GM23248 (cell line): ENCODE measurements at places on chromosomes 12 and 14.
A peak's percentile ranks its signal among the peaks of the same experiment; 100 is the strongest.

- no peak for DNase-seq
Observed at GRCh38 chr14:74591899-74592298, 20.1 kb downstream of the LTBP2 start.

- DNase-seq, result no peak
Observed at GRCh38 chr14:25516838-25517237, 466.9 kb upstream of the STXBP6 start.

DNA sequence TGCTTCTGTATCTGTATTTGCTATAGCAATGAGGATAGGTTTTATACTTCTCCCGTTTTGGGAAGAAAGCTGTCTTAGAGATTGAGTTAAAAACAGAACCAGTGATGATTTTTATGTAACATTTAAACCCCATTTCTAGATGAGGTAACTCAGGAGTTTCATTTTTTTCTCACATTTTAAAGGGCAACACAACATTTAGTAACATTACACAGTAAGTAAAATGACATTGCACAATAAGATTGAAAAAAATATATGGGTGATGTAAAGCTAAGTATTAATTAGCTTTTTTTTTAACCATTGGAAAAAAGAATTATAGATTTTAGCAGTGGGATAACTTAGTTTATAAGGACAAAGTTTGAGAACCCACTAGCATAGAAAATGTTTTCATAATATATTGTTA lies 25.2 kb upstream of the SCFD1 start:
- no peak for DNase-seq

DNA sequence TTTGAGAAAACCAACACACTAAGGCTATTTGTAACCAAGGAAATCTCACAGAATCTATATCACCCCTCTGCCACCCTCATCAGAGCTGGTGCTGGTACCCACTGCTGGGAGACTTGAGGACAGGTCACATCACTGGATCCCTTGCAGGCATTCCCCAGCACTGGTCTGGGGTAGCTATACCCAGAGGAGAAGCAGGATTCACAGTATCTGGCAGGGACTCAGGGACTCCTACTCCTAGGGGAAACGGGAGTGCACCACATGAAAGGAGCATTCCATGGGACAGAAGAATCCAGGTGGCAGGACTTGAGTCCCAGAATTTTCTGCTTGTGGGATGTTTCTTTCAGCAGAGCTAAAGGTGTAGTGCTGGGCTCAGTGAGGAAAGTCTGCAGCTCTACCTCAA lies 223.2 kb downstream of the ADGRD1 start:
- DNase-seq, result no peak

GRCh38 chr12:75900226-75900625 lies 131.3 kb downstream of the PHLDA1 start:
- no peak for DNase-seq

DNA sequence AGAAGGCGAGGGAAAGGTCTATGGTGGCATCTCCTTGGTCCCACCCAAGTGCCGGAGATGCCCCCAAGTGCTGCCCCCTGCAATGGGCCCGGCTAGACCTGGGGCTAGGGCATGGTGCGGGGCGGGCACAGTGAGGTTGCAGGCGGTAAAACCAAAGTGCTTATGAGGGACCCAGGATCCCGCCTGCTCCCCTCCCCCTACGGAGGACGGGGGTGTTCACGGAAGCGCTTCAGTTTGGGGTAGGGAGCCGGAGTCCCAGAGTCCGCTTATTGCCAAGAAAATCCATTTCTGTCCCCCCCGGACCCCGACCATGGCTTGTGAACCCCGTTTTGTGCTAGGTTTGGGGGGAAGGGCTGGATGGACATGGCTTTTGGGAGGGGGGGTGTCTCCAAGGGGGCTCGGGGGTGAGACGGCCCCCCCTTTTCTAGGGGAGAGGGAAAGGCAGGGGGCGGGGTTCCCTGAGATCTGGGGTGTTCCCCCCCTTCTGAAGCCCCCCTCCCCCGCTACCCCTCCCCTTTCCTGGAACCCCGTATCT lies 5.4 kb upstream of the GPR84 start:
- DNase-seq, result peak; percentile 35

DNA sequence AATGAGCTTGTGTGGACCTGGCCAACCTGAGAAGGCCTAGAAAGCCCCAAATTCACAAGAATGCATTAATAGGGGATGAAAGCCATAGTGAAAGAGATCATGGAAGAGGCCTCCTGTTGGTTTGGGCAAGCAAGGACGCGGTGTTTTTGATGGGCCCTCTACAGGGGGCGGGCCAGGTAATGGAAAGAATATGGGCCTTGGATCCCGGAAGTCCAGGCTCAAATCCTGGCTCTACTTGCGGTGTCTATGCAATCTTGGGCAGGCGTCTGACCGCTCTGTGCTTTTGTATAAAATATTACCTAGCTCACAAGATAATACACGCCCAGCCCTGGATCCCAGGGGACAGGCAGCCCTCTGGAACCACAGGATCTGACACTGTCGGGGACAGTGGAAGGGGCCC lies 41.1 kb upstream of the CLMN start:
- DNase-seq, result no peak

DNA sequence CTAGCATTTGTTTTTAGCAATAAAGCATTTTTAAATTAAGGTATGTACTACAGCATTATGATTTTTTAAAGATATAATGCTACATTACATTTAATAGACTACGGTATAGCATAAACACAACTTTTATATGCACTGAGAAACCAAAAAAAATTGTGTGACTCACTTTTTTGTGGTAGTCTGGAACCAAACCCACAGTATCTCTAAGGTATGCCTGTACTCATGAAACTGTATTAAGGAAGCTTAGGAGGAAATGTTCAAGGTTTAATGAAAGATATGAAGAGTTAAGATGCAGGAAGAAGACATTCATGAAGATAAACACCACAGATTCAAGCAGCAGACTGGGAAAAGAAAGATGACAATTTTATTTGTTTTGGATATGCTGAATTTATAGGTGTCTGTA lies 51.7 kb downstream of the PPP1R12A start:
- peak; percentile 59 for DNase-seq
